ENCODE measurements at places on chromosomes 6 and 20.
A peak's percentile ranks its signal among the peaks of the same experiment; 100 is the strongest.

DNA sequence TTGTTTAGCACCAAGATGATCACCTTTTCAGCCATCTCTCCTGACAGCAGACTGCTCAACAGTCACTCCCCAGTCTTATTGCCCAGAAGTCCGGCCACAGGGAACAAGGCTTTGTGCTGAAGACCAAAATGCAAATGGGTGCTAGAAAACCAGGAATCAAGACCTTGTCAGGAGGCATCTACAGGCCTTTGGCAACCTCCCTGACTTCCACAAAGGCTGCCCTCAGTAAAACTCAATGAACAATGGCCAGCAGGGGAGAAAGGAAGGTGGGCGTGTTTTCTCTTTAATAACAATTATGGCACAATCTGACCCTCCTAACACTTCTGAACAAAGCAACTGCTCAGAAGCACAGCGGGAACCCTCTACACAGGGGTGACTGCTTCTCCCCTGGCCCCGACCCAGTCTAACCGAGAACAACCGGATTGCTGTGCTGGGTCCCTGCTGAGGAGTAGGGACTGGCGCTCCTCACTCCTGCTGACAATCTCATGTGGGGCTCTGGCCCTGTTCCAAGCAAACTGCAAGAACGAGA lies 41.6 kb downstream of the PLCG1 start:
- DNase-seq = no peak

- DNase-seq = no peak
Observed at GRCh38 chr6:72261554-72261953, 360.3 kb upstream of the KCNQ5 start.

- DNase-seq = no peak
Observed at GRCh38 chr20:59752704-59753460, 148.5 kb downstream of the PHACTR3 start.

- no peak for DNase-seq
Observed at GRCh38 chr6:75800708-75801505, 51.9 kb downstream of the MYO6 start.

GRCh38 chr20:41344477-41344876 lies 3.9 kb downstream of the LPIN3 start:
- DNase-seq = no peak

GRCh38 chr20:49712996-49713752 lies 504 bp downstream of the B4GALT5 start:
- DNase-seq = no peak

GRCh38 chr20:45852326-45852725 lies 4.9 kb downstream of the ACOT8 start:
- no peak for DNase-seq

DNA sequence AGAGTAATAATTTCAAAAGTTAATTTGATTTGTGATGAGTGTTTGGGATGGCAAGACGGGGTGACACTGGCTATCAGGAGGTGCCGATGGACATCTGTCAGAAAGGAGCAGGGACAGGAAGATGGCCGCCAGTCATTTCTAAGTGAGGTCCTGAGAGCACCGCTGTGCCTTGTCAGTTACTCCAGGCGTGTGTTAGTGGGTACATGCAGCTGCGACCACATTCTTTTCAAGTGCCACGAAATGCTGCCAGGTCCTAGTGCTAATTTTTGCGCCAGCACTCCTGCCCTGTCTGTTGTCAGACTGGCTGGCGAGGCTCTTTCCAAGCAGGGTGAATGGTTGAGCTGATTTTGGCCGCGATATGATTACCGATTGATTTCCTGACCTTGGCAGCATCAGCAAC lies 64.6 kb upstream of the INSM1 start:
- no peak for DNase-seq

GRCh38 chr20:34531608-34532265 lies 15.5 kb downstream of the DYNLRB1 start:
- DNase-seq = no peak

DNA sequence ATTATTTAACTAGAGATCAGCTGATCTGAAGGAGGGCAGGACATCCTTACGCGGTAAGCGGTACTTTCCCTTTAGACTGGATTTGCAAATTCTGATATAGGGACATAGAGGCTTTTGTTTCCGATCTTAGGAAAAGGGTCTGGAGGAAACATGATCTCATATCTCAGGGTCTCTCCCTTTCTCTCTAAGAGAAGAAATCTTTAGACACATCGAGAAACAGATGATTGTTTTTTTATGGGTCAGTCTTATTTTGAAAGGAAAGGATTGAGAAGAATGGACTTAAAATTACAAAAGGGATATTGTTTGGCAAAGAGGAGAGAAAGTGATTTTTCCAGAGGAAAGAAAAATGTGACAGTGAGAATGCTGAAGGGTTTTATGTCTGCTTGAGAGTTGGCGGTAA lies 83.9 kb upstream of the OGFRL1 start:
- DNase-seq = no peak

GRCh38 chr6:148203970-148204369 lies 138.7 kb upstream of the SASH1 start:
- DNase-seq = peak; percentile 71

GRCh38 chr20:2610941-2611720 lies 41.3 kb upstream of the NOP56 start:
- DNase-seq = no peak

DNA sequence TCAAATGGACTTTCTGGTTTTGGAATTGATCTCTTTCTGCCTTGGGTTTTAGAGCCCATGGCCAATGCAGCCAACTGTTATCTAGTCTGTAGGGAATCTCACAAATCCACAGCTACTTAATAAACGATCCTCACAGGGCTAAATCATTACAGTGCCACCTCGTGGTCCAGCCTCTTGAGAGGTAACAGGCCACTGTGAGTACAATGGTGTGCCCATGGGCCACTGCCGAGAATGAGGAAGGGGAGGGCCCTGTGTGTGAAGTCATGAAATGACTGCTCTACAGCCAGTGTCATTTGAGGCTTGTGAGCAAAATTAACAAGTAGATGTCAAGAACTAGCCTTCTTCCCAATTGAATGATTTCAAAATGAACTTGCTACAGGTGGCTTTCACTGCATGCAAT lies 54.3 kb upstream of the GMPR start:
- DNase-seq = no peak

GRCh38 chr6:123638865-123639264 lies 2.1 kb upstream of the TRDN start:
- DNase-seq = no peak

DNA sequence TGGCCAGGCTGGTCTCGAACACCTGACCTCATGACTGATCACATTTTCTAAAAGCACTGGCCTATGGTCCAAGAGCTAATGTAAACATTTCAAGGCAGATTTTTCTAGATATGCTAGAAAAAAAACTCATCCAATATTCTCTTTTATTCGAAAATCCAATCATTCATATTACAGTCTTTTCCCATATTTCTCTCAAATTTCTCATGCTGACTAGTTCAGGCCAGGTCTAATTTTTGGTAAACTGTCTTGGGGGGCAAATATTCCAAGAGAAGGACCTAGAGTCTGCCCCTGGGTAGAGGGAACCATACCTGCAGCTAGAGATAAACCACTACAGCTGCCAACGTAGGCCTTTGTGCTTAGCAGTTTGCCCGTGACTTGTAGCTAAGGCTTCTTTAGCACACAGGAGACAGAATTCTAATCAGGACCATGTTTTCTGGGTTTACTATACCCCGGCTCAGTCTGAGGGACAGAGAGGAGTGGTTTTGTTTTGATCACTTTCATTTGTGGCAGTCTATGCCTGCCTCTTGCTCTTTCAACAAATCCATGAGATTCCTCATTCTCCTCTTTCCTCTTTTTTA lies 71.8 kb upstream of the CITED2 start:
- no peak for DNase-seq

DNA sequence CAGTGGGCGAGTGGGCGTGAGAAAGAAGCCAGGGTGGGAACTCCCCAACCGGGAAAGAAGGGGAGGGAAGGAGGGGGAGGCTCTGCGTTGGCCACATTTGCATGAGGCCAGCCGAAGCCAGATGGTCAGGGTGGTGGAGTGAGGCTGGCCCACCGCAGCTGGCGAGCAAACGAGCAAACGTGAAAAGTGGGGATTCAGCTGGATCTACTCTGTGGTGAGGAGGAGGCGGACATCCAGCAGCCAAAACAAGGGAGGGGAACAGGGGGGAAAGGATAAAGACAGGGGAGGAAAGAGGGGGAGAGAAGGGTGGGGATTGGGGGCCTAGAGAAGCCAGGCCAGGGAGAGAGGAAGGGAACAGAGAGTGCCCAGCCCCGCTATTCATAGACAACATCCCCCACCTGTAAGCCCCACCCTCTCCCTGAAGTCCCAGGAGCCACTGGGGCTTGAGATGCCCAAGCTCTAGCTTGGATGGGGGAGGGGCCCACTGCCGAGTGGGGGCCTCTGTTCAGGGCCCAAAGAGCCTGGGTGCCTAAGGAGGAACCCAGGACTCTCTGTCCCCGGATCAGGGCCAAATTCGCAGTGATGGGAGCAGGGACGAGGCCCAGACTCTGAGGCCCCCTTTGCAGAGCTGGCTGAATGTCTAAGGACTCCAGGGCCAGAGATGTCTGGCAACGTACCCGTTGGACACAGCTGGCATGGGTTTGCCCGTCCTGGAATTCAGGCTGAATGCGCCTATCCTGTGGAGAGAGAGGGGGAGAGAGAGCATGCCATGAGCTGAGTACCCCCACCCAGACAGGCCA lies 45.1 kb downstream of the CPNE5 start:
- DNase-seq = no peak

DNA sequence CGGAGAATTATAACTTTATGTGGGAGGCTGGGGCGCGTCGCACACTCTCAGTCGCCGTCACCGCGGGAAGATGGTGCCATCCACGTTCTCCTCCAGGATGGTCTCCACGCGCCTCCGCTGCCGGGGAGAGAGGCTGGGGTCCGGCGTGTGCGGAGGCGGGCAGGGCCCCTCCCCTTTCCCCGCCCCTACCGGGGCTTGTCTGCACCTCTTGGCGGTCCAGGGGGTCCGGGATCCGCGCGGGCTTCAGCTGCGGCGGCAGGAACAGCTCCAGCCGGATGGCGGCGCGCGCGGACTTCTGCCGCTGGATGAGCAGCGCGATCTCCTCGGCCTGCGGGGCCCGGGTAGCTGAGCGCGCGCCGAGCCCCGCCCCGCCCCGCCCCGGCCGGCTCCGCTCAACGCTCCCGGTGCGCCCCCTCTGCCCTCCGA lies 807 bp downstream of the LKAAEAR1 start:
- DNase-seq = peak; percentile 82

GRCh38 chr6:106538145-106538544 lies 91.2 kb downstream of the RTN4IP1 start:
- no peak for DNase-seq

DNA sequence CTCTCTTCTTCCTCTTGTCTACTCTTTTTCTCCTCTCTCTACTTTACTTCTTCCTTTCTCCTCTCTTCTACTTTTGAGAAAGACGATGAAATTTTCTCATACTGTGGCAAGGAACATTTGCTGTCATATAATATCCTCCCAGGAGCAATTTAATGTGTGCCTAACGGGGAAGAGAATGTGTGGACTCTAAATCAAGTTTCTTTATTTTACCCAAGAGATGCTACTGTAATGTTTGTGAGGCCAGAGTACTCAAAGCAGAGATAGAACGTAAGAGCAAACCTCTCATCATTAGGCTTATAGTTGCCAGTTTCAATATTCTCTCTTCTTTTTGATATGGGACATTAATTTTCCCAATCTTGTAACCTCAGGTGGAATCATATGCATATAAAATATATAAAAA lies 801.4 kb downstream of the BCKDHB start:
- no peak for DNase-seq

- no peak for DNase-seq
Observed at GRCh38 chr20:18588574-18588933, 700 bp downstream of the DTD1 start.

GRCh38 chr6:13066050-13066449 lies 262.3 kb downstream of the TBC1D7 start:
- DNase-seq = no peak

- DNase-seq = no peak
Observed at GRCh38 chr6:15512126-15512525, 150.7 kb downstream of the DTNBP1 start.

GRCh38 chr20:48704761-48705160 lies 123.0 kb downstream of the PREX1 start:
- no peak for DNase-seq

GRCh38 chr6:117974914-117975627 lies 68.0 kb downstream of the SLC35F1 start:
- DNase-seq = no peak

- no peak for DNase-seq
Observed at GRCh38 chr6:47098570-47098993, 56.5 kb upstream of the ADGRF1 start.

GRCh38 chr6:134117409-134117808 lies 65.0 kb upstream of the SLC2A12 start:
- no peak for DNase-seq

GRCh38 chr20:17795501-17796071 lies 95.8 kb downstream of the BANF2 start:
- DNase-seq = no peak

GRCh38 chr6:14713008-14713960 lies 532.6 kb upstream of the JARID2 start:
- DNase-seq = no peak

DNA sequence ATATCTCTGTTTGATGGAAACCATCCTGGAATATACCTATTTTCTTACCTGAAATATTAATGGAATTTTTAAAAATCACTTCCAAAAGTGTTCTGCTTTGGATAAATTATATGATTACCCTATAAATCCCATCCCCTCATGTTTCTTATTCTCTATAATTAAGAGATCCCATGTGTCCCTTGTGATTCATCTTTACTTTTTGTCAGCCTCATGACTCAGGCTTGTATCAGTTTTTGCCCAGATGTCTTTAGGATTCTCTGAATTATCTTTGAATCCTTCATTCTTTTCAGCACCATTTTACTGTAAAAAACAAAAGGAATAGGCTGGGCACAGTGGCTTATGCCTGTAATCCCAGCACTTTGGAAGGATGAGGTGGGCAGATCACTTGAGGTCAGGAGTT lies 804.5 kb upstream of the CITED2 start:
- no peak for DNase-seq

DNA sequence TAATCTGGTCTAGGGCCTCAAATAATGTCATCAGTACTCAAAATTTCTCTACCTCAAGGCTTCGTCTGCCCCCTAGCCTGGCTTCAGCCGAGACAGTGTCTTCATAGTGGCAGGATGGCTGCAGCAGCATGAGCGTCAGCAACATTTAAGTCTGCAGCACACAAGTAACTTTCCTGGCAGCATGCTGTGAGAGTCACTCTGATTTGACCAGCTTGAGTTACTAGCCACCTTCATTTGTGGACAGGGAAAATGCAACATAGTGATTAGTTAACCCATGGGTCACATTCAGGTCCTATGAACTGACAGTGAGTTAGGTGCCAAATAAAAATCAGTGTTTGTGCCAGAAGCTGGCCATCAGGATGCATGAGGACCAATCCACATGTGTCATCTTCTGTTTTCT lies 209.9 kb upstream of the SLC35B3 start:
- DNase-seq = no peak

DNA sequence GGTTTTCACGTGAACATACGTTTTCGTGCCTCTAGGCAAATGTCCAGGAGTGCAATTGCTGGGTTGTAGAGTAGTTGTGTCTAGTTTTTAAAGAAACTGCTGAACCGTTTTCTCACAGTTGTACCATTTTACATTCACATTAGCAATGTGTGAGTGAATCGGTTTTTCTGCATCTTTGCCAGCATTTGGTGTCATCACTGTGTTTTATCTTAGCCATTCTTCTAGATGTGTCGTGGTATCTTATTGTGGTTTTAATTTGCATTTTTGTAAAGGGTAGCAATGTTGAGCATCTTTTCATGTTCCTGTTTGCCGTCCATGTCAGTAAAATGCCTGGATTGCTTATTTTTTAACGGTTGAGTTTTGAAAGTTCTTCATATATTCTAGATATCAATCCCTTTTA lies 10.2 kb downstream of the DOK5 start:
- no peak for DNase-seq

Data from activated naive CD8-positive, alpha-beta T cell treated with anti-CD3 and anti-CD28 coated beads for 36 hours (primary cell).